ENCODE measurements at places on chromosomes 2 and 18.
A peak's percentile ranks its signal among the peaks of the same experiment; 100 is the strongest.

DNA sequence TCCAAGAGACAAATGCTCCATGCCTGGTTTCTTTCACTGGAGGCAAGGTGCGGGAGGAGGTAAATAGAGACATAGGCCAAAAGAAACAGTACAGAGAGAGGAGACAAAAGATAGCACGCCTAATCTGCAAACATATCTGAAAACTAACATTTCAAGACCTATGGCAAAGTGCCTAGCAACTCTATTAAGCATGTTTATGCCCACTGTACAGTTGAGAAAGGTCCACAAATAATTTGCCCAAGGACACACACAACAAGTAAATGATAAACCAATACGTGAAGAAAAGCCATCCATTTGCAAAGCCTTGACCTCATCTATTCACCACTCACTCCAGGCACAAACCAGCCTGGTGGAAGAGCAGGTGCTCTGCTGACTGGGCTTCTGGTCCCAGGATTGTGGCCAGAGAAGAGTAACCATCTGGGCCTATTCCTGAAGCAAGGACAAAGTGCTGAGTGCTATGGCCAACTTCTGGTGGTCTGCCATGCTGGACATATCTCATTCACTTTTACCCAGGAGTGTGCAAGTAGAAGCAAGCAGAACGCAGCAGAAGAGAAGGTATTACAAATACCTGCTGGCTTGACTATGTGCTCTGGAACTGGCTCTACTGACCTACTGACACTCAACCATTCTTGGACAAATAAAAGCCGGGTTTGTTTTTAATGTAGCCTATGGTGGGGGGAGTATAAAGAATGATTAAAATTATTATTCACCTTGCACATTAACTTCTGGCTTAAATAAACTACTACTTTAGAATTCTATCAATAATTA lies 25.3 kb downstream of the TMEM131 start:
- no peak for DNase-seq

DNA sequence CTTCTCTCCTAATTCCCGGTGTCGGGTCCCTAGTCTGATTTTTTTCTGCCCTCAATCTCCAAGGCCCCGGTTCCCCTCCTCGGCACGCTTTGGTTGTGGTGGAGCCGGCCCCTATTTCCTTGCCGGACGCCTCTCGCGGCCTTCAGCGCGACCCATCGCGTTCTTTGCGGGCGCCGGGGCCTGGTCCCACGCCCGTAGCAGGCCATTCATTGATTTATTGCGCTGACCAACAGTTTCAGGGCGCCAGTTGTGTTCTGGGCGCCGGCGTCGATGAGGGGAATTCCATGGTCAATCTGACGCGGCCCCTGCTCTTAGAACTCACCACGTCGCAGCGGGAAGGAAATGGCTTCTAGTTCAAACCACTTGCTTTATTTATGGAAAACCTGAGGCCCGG lies 396 bp downstream of the CNOT9 start:
- DNase-seq, result peak; percentile 14

DNA sequence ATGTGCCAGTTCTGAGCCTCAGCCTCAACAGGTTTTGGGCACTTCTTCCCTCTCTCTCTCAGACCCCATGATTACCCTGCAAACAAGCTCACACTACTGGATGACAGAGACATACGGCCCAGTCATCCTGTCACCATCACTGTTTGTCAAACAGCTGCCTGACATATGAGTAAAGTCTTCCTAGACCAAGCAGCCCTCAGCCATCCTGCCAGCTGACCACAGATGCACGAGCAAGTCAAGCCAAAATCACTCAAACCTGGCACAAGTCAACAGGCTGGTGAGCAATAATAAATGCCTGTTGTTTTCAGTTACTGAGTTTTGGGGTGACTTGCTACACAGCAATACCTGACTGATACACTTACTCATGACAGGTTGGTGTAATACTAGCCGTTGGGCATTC lies 75.5 kb upstream of the KLF7 start:
- DNase-seq, result no peak

GRCh38 chr2:25054720-25055119 lies 12.8 kb downstream of the EFR3B start:
- DNase-seq, result no peak

DNA sequence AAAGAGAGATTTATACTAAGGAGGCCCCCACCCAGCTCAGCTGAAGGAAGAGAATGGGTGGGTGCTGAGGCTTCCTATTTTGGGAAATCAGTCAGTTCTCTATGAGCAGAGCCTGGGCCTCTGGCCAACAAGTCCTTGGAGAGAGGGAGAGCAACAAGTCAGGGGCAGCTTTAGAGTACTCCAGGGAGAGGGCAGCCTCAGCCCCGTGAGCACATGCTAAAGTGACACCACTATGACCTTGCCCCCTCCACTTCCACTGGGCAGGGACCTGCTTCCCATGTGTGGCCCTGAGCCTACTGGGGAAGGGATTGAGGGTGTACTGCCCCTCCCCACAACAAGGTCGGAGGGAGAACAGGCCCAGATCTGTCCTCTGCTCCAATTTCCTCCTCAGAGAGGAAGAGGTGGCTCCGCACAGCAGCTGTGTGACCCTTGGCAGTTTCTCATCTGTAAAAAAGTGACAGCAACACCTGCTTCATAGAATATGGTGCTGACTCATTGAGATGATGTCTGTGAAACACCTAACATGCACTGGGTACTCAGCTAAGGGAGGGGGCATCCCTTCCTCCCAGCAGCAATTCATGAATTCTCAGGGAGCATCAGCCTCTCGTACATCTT lies 72.9 kb downstream of the CLHC1 start:
- peak; percentile 38 for DNase-seq

GRCh38 chr2:185665251-185665814 lies 73.3 kb upstream of the FSIP2 start:
- no peak for DNase-seq

GRCh38 chr2:222082201-222082600 lies 216.6 kb downstream of the PAX3 start:
- DNase-seq, result no peak

DNA sequence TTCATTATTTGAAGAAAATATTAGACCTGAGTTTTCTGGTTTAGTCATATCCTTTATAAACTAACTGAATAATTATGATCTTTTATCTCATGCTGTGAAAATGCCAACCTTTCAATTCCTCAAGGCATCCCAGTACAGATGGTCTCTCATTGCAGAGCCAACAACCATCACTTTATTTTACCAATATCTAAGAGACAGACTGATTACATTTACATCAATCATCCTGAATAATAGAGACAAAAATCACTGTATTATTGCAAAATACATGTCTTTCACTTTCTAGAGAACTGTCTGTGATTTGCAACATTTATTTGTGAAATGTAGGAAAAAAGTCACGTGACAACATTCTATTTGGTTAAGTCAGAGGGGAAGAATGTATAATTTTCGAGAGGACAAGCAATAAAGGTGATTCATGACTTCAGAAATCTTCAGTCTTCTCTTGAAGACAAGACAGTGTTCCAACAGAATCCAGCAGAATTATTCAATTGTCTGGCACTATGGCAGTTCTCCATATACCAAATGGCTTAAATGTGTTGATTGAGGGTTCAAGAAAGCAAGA lies 503.6 kb upstream of the SYT4 start:
- DNase-seq, result no peak

- no peak for DNase-seq
These were observed 176.3 kb downstream of the ANKRD30B start for GRCh38 chr18:14924226-14924625.

DNA sequence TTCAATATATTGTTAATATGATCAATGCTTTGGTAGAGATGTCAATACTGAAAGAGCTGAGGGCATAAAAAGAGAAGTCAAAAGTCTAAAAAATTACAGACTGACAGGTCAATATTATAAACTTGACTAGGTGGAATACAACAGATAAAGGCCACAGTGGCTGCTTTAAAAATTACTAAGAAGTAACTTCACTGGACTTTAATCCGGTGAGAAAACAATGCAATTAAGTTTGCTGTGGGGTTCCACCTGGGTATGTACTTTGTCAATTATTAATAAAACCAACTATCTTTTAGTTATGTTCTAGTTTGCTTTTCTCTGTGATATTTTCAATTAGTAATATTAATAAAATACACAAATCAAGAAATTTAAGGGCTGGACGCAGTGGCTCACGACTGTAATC lies 44.7 kb downstream of the RAPH1 start:
- no peak for DNase-seq

DNA sequence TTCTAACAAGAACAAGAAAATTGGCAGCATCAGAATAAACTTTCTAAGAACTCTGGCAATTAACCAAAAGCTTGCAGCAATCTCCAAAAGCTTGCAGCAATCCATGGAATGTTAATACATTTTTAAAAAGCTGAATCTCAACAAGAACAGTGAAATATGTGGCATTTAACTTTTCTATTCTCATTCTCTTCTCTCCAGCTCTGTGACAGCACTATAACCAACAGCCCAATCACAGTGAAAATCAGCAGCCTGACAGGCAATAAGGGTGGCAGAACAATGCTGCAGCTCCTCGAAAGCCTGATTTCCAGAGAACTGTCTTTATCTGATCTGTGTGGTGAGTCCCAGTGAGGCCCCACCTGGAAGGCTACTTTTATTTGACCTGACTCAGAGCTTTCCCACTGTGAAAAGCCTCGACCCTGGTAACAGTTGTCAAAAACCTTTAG lies 60.0 kb downstream of the TMEM131 start:
- DNase-seq, result no peak

- no peak for DNase-seq
These were observed 102.0 kb downstream of the PLA2R1 start for GRCh38 chr2:159960414-159960813.

DNA sequence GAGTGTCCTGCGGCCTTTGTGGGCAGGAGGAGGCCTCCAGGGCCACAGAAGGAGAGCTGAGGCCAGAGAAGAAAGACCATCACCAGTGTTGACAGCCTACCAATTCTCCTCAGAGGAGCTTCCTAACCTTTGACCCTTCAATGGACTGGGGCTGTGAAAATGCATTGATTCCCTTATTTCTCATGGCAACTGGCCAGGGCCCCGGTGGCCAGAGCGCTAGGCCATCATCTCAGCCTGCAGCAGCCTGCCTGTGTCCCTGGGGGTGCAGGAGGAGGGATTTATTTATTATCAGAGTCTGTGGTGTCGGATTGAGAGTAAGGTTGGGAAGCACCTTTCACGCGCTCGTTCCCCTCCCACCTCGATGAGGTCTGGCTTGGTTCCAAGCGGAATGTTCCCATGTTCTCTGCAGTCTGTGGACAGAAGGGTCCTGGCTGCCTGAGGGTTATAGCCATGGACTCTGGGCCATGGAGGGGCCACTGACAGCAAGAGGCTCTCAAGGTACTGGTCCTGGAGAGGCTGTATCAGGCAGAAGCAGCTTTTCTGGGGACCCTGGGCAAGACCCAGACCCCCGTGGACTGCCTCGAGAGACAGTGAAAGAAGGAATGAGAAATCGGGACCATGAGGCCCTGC lies 53.8 kb downstream of the CYP27C1 start:
- no peak for DNase-seq

DNA sequence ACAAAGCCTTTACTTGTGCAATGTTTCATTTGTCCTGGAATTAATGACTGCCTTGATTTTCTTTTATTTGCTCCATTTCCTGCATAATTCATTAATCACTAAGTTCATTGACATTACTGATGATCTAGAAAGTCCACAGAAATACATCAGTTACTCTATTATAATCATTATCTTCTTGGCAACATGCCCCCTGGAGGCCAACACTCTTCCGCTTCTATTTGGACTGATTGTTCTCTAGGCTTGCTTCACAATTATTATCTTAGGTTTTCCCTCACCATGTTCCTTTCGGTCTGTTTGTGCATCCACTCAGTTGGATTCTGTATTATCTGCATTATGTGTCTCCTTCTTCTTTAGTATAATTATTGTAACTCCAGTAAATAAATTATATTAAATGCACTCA lies 461.0 kb upstream of the CDH2 start:
- DNase-seq, result no peak

DNA sequence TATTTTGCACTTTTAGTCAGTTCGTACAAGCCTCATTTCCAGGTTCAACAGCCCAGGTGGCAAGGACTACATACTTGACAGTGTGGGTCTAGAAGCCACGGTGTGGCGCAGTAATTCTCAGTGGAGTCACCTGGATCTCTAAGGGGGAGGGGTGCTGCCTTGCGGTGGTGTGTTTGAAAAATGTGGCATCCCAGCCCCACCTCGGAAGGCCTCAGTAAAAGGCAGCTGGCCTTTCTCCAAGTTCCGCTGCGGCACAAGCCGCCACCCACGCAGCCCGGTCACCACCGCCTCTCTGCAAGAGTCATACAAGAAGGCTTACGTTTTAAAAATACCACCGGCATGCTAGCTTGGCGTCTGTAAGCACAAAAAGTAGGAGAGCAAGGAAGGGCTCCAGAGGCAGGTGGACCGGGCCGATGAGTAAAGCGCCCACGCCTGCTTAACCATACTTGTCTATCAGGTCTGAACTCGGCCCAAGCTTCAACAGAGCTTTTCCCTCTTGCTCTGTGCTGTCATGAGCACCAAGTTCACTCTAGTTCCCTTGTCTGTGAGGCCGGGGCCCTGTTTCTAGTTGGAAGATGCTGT lies 49.5 kb downstream of the SPRED2 start:
- peak; percentile 77 for DNase-seq

- DNase-seq, result no peak
These were observed 2.8 kb upstream of the GAD1 start for GRCh38 chr2:170813611-170814532.

GRCh38 chr2:154914561-154914960 lies 216.1 kb downstream of the KCNJ3 start:
- no peak for DNase-seq

GRCh38 chr18:25112821-25113434 lies 239.0 kb downstream of the ZNF521 start:
- DNase-seq, result no peak

GRCh38 chr2:142222715-142223114 lies 91.9 kb upstream of the LRP1B start:
- DNase-seq, result no peak

DNA sequence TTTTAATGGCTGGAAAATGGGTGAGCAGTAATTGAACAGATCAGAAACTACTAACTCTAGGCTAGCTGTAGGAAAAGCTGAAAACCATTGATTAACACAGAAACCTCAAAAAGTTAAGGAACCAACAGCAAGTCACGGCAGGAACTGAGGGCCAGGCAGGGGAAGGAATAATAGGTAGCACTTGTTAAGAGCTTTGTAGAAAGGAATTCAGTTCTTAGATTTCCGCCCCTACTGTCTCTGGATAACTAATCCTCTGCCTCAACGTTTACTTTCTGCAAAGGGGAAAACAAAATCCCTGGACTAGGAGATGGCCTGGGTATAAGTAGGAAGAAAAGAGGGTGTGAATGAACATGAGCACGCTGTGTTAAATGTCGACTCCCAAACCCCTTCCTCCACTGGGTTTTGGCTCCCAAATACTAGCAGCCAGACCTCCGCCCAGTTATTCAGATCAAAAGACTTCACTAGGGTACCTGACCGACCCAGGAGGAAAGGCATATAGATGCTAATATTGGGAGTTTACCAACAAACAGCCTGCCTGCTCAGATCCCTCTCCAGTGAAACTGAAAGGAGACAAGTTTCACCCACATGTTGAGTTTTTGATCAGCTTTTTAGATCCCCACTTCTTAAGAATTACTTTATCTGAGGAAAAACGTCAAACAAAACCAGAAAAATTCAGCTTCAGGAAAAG lies 12.4 kb downstream of the SMAD2 start:
- no peak for DNase-seq

GRCh38 chr2:165239230-165239629 lies at the start of gene SCN2A:
SCN2A (plus strand) TSS chr2:165239414; CDS start chr2:165295824, 56,410 bp downstream.
- DNase-seq, result peak; percentile 36

Measured in thymus (tissue), 14 donors.